ENCODE measurements at places on chromosomes 4 and X.

- no peak for DNase-seq
Observed at GRCh38 chr4:26873391-26874026, 12.9 kb downstream of the STIM2 start.

DNA sequence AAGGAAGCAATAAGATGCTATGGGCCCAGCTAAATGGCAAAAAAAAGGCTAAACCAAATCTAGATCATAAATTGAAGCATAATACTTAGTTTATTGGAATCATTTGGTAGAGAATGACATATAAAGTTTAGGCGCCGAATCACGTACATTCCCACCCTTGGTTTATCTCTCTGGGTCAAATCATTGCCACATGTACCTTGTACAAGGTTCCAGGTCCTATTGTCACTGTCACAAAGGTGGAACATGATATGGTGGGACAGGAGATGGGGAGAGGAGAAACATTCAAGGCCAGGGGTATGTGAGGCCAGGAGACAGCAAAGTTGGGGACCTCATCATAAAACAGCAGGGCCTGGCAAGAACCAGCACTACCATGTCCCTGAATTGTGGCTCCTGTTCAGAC is 13.4 kb downstream of the MAML3 start:
- no peak for DNase-seq

DNA sequence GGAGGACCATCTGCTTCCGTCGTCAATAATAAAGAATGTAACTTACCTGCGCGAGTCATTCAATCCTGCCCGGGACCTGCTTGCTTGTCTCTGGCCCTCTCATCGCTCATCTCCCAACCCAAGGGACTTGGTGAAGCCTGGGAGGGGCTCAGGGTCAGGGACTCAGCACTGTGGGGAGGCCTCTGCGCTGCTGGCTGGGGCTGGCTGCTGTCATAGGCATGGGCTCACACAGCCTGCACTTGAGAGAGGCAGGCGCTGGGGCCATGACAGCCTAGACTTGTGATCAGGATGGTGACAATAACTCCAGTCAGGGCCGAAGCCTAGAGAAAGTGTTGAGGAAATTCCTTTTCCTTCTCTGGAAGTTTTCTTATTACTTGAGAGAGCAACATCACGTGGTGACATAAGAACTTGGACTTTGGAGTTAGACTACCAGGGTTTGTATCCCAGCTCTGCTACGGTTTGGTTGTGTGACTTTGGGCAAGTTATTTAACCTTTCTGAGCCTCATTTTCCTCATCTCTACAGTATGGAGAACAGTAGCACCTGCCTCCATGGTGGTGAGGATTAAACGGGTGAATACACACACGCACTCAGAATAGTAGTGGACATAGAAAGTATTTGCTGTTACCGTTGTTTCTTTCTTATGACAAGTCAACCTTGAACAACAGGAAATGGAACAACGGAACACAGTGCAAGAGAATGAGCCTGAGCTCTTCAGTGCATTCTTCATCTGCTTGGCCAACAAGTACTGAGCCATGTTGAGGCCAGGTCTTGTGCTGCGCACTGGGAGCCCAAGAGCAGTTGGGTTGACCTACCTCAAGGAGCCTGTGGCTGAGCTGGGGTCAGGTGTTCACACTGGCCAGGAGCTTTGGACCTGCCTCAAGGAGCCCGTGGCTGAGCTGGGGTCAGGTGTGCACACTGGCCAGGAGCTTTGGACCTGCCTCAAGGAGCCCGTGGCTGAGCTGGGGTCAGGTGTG is 60.5 kb downstream of the TBC1D14 start:
- DNase-seq: no peak

GRCh38 chrX:46204721-46205422 is 340.3 kb downstream of the ZNF674 start:
- no peak for DNase-seq

DNA sequence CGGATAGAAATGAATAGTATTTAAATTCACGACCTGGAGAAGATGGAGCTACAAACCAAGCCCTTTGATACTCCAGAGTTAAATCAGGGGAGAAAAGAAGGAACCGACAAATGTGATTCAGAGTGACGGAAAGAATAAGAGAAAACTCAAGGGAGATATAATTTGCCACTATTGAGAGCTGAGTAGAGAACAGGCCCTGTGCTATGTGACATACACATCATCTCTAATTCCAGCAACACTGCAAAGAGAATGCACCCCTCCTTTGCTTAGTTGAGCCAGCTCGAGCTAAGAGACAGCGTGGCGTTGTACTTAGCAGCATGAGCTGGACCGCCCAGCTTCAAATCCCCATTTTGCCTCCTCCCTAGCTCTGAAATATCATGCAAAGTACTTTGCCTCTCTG is 266.4 kb upstream of the TENM3 start:
- DNase-seq: no peak

GRCh38 chrX:153609917-153610835 is 11.2 kb upstream of the CCNQ start:
- DNase-seq: peak; percentile 63

DNA sequence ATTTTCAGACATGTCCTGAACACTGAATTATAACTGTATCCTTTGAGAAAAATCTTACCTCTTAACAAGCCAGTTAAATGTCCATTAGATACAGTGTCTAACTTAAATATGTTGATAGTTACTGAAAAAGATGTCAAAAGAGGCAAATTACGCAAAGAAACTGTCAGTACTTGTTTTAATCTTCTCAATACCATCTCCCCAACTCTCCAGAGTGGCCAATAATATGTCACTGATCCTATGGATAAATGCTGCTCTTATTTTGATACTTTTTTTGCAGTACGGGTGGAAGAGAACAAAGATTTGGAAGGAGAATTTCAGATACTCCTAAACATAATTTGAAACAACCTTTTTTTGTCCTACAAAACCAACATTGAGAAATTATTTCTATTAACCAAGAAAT is 192.7 kb downstream of the CBR4 start:
- no peak for DNase-seq

GRCh38 chrX:7351926-7352325 is 204.0 kb upstream of the PUDP start:
- peak; percentile 10 for DNase-seq

- peak; percentile 53 for DNase-seq
Observed at GRCh38 chrX:110219920-110220319, 98.0 kb downstream of the AMMECR1 start.

DNA sequence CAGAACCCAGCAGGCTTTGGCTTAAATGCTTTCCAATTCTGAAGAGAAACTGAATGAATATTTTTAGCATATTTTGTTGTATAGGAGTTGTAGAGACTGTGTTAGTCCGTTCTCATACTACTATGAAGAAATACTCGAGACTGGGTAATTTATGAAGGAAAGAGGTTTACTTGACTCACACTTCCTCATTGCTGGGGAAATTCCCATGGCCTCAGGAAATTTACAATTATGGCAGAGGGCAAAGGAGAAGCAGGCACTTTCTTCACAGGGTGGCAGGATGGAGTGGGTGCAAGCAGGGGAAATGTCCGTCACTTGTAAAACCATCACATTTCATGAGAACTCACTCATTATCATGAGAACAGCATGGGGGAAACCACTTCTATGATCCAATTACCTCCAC is 291.7 kb downstream of the PACRGL start:
- no peak for DNase-seq

DNA sequence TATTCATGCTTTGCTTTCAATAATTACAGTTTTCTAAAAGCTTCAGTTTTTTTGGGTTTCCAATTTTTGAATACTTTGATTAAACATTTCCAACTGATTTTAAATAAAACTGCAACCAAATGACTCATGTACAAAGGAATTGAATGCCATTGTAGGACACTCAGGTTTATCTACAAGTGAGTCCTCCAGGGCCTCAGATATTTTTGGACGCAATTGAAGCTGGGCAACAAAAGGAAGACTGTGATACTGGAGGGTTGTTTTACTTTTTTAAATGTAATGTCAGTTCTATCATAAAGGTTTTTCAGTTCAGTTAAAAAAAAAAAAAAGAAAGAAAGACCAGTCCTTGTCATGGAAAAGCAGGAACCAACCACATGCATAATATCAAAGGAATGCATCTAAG is 64.2 kb downstream of the MAGEA10 start:
- peak; percentile 17 for DNase-seq

GRCh38 chr4:161929956-161930355 is 233.8 kb downstream of the FSTL5 start:
- DNase-seq: no peak

DNA sequence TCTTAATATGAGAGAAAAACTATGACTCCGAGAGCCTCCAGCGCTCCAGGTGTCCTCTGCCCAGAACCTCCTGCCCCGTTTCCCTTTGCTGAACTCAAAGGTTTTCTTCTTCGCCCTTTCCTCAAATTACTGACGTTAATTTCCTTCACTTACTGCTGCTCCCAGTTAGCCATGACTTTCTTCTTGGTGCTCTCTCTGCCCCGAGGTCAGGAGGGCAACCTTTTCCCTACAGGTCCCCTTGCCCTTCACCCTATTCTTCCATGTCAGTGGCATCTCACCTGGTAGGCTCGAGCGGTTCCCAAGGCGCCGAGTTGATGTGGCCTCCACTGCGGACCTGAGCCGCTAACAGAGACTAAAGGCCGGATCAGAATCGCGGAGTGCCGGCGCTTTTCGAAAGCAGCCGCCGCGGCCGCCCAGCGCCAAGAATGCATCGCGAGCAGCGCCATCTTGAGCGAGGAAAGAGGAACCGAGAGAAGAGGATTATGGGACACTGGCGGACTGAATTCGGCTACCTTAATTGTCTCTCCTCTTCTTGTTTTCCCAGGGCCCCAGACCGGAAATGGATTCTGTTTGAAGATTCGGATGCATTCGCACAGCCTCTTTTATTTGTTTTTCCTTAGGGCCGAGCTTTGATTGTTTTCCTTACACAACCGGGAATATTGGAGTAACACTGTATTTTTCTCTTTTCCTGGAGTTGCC is at the start of gene ABCB7:
Gene ABCB7 (minus strand): TSS at position 457 of the 699 bp plus-strand sequence. CDS start 11 bp downstream, at position 446.
- DNase-seq: peak; percentile 82

Measured in fibroblast of the aortic adventitia (primary cell).